ENCODE measurements at places on chromosomes 6 and 20.

DNA sequence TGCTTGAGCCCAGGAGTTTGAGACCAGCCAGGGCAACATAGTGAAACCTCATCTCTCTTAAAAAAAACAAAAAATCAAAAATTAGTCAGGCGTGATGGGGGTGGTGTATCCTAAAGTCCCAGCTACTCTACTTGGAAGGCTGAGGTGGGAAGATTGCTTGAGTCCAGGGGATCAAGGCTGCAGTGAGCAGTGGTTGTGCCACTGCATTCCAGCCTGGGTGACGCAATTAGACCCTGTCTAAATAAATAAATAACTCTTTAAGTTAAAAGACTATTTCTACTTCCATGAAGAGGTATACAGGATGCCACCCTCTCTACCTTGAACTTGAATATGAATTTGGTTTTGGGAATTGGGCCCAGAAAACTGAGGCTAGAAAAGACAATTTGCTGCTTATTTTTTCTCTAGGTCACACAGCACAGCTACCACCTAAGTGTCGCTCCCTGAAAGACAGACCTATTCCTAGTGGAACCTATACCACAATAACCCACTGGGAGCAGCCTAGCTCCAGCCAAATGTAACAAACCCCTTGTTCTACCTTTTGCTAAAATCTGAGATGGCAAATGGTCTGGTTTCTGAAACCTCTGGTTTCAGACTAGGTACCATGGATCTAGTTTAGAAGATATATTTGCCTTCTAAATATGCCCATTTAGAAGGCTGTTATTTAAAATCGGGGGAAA is 35.2 kb downstream of the HMGCLL1 start:
- DNase-seq, result no peak

GRCh38 chr6:164345806-164346496 is 931.4 kb downstream of the QKI start:
- DNase-seq, result no peak

- DNase-seq, result no peak
Measured at GRCh38 chr6:88653936-88654335, 309.5 kb downstream of the RNGTT start.

DNA sequence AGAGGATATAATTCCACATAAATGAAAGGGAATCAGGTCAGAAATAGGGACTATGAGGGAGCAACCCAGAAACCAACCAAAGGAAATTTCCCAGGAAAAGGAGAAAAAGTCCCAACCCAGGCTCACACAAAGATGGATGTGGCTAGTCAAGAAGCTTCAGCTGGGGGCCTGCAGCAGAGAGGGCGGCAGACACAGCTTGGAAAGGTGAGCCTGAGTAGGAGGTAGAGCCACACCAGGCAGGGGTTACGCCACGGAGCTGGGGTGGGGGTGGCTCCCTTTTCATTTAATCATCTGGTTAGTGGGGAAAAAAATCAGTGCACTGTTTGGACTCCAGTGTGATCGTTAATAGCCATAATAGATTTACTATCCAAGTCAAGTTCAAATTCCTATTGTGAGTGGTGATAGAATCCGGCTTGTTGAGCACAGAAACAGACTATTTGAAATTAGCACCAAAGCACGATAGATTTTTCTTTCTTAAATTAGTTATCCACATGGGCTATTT is 220.6 kb downstream of the TPBG start:
- no peak for DNase-seq

DNA sequence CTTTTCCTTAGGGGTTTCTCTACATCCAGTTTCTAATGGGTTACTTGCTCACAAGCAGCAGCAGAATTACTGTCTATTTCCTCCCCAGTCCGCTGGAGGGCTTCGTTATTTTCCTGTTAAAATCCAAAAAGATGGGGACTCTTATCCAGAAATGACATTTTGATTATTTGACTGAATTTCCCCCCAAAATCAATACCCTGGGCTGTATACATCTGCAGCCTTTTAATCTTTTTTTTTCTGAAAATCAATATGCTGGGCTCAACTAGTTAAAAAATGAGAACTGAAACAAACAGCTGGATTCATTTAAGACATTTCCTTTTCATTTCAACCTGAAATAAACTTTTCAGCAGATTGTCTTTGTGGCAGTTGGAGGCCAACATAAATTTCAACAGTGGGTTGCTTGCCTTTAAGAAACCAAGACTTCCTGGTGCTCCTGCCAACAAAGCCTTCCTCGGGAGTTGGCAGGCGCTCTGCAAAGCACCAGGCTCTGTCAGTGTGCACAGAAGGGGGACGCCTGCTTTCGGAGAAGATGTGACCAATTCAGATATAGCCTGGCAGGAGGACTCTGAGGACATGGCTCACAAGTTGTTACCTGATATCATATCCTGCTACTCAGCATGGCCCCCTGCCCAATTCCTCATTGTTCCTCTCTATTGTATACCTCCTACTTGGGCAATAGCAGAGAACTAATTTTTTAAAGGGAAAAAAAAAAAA is 204.7 kb upstream of the ARG1 start:
- no peak for DNase-seq

- DNase-seq, result no peak
Measured at GRCh38 chr6:156781861-156782631, 4.9 kb downstream of the ARID1B start.

- no peak for DNase-seq
Measured at GRCh38 chr6:148200781-148201180, 141.9 kb upstream of the SASH1 start.

- no peak for DNase-seq
Measured at GRCh38 chr6:145480024-145480423, 255.3 kb downstream of the EPM2A start.

GRCh38 chr20:41003143-41003935 is 25.3 kb upstream of the TOP1 start:
- DNase-seq, result no peak

DNA sequence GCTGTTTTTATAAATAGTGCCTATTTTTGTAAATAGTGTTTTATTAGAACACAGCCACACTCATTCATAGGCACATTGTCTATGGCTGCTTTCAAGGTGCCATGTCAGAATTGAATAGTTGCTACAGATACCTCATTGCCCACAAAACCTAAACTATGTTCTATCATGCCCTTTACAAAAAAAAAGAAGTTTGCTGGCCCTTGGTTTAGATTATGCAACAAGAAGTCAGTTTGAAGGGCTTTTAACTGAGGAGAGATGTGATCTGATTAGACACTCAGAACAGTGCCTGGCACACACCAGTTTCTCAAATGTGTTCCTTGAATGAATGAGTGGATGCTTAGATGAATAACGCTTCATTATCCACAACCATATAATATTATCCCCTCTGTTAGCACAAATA is 366.1 kb downstream of the MAFB start:
- DNase-seq, result no peak

DNA sequence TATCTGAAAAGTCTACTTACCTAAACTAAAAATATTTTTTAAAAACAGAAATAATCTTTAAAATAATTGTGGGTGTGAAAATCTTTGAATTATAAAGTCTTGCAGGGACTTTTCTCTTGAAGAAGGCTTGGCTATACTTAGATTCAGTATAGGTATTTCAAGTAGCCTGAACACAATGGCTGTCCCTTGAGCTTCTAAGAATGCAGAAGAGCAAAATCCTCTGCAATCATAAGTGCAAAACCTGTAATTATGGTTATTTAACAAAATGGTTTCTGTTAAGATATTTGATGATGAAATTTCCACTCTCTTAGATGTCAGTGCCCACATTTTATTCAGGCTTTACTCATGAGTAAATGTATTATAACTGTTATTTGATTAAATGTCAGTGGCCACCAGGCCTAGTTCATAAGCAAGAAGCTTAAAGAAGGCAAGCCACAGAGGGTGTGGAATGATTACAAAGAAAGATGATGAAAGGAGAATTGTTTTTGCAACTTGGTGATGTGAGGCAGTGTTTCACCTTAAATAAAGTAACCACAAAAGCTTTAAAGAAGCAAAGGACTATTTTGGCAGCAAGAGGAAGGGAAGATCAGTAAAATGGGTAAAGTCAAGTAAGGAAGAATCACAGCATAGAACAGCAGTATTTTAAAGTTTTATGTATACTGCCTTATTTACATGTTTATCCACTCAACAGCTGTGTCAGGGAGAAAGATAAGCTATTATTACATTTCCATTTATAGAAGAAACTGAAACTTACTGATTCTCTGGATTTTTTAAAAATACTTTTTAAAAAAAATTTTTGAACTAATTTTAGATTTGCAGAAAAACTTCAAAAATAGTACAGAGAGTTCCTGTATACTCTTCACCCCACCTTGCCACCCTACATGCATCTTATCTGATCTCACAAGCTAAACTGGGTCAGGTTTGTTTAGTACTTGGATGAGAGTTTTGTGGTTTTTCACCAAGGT is 351.2 kb upstream of the RUNX2 start:
- no peak for DNase-seq

- DNase-seq, result no peak
Measured at GRCh38 chr6:75752365-75752764, 3.3 kb downstream of the MYO6 start.

DNA sequence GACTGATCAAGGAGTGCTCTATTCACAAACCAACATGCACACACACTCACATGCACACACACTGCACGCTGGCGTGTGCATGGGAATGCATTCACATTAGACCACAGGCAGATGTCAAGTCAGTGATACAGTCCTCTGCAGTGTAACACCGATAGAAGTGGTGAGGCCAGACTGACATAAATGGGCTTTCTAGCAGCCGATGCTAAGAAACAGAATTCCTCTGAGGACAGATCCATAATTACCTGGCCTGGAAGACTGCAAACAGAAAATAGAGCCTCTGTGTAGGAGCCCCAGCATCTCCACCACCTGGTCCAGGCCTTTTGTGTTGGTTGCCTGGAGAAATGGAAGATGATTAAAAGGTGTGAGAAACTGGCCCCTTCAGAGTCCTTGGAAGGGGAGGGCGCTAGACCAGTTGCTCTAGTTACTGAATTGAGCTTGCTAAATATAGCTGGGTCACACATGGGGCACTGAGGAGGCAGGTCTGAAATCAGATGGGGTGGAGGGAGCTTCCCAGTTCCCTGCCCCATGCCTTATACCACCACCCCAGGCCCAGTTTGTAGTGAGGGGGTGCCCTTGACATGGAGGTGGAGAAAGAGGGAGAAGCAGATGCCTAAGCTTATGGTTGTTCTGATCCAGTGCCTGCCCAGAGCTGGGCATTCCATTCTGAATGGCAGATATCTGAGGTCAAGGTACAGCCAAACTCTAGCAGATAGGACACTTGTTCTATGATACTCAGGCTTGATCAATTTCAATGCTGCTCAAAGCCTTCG is 233.8 kb downstream of the LRFN2 start:
- DNase-seq, result no peak

Measured in BE2C (cell line).